ENCODE measurements at places on chromosomes 2 and 18. TPM values are rescaled to one million over a fixed set of nuclear protein-coding genes. Genes with fewer than 3 reads are reported as not detected.
A peak's percentile ranks its signal among the peaks of the same experiment; 100 is the strongest.

ZNF2 gene
- total RNA-seq: 5.1 TPM

MARS2 gene
- total RNA-seq: 5.7 TPM

RTP5 gene
- not detected for total RNA-seq

ARL5A gene
- total RNA-seq: 74.4 TPM

MOB4 gene
- 55.5 TPM for total RNA-seq

COMMD1 gene
- total RNA-seq: 36.9 TPM

PRKAG3 gene
- not detected for total RNA-seq

SGPP2 gene
- 0.34 TPM for total RNA-seq

- no peak overlapping the region for H3K4me3 ChIP-seq
- no peaks in the 10 kb centered on the region for H3K36me3 ChIP-seq
- no peak overlapping the region for H3K27ac ChIP-seq
- H3K27me3 ChIP-seq: peaks cover 37% of the 10 kb centered on the region
These were observed 15.0 kb upstream of the CYP1B1 start for GRCh38 chr2:38090928-38091327.

- no peak overlapping the region for H3K27ac ChIP-seq
- no peak overlapping the region for H3K4me3 ChIP-seq
- no peaks in the 10 kb centered on the region for H3K27me3 ChIP-seq
- DNase-seq: no peak
- H3K4me1 ChIP-seq: no peaks in the 10 kb centered on the region
These were observed 30.8 kb upstream of the PRLH start for GRCh38 chr2:237535385-237536082.

GRCh38 chr2:70111752-70112591 lies 24.7 kb downstream of the PCBP1 start:
- no peak for DNase-seq
- H3K4me3 ChIP-seq: no peak overlapping the region
- peaks cover 40% of the 10 kb centered on the region for H3K4me1 ChIP-seq
- no peak overlapping the region for H3K27ac ChIP-seq

DNA sequence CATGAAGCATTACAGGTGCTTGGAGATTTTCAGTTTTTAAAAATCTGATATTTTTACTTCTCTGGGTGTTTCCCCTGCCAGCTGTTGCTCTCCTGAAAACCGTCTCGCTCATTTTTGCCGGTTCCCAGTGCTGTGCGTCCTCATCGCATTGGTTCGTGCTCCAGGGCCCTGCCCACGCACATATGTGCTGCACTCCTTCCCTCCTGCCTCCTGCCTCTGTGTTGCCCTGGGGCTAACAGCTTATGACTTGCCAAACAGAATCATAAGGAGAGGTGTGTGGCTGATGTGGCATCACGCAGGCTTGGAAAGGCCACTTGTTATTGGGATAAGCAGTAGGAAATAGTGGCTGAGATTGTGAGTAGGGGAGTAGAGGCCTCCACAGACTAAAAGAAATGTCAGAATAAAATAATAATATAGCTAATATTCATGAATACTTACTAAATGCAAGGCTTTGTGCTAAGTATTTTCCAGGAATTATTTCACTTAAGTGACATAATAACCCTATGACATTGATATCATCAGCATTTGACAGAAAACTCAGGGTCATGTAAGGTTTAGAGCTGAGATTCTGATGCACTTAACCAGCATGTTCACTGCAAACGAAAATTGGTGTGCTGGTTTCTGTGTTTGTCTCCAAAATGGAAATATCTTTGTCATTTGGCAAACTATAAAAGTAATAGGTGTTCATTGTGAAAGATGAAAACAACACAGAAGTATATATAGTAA lies 53.5 kb downstream of the SLC4A1AP start:
- peaks cover 20% of the 10 kb centered on the region for H3K27me3 ChIP-seq
- H3K27ac ChIP-seq: no peak overlapping the region
- DNase-seq: no peak
- no peak overlapping the region for H3K4me3 ChIP-seq
- no peaks in the 10 kb centered on the region for H3K36me3 ChIP-seq

- H3K4me1 ChIP-seq: no peaks in the 10 kb centered on the region
- DNase-seq: no peak
- no peaks in the 10 kb centered on the region for H3K27me3 ChIP-seq
- no peaks in the 10 kb centered on the region for H3K36me3 ChIP-seq
- H3K4me3 ChIP-seq: no peak overlapping the region
These were observed 91.8 kb downstream of the TPO start for GRCh38 chr2:1505031-1505441.

GRCh38 chr2:121281107-121281506 lies 3.9 kb downstream of the TFCP2L1 start:
- H3K36me3 ChIP-seq: no peaks in the 10 kb centered on the region
- H3K27ac ChIP-seq: no peak overlapping the region
- no peak overlapping the region for H3K4me3 ChIP-seq
- peaks cover 50% of the 10 kb centered on the region for H3K27me3 ChIP-seq

DNA sequence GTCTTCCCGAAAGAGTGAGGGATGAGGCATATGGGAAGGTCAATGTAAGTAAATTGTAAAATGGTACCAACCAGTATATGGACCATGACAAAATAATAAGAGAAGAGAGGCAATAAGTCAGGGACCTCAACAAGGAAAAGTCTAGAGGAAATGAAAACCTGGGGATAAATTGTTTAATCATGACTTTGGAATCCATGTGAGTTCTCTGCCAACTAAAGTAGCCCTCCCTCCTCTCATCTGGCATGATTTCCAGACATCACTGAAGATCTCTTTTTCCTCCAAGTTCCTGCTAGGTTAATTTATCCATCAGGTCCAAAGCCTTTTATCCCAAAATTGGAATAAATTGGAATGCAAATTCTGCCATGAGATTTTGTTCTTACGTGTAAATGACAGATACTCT lies 417.9 kb downstream of the NRXN1 start:
- peaks cover 6% of the 10 kb centered on the region for H3K4me1 ChIP-seq
- no peak overlapping the region for H3K27ac ChIP-seq
- no peaks in the 10 kb centered on the region for H3K36me3 ChIP-seq
- no peaks in the 10 kb centered on the region for H3K27me3 ChIP-seq
- DNase-seq: no peak

DNA sequence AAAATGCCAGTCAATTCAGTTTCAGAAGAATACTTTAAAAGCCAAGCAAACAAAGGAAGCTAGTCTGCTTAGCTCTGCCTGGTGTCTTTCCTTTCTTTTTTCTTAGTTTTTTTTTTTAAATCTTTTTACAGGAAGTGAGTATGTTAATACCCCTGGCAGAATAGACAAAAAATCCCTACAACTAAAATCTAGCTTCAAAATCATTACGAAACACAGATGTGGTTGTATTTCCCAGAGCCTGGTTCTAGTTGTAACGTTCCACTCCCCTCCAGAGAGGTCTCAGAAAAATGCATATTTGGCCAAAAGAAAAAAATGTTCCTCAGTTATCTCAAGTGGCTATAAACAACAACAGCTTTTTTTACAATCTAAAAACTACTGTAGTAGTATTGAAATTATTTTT lies 202.1 kb upstream of the RND3 start:
- no peaks in the 10 kb centered on the region for H3K4me1 ChIP-seq
- no peaks in the 10 kb centered on the region for H3K36me3 ChIP-seq
- H3K27ac ChIP-seq: no peak overlapping the region
- H3K27me3 ChIP-seq: no peaks in the 10 kb centered on the region
- no peak overlapping the region for H3K4me3 ChIP-seq

DNA sequence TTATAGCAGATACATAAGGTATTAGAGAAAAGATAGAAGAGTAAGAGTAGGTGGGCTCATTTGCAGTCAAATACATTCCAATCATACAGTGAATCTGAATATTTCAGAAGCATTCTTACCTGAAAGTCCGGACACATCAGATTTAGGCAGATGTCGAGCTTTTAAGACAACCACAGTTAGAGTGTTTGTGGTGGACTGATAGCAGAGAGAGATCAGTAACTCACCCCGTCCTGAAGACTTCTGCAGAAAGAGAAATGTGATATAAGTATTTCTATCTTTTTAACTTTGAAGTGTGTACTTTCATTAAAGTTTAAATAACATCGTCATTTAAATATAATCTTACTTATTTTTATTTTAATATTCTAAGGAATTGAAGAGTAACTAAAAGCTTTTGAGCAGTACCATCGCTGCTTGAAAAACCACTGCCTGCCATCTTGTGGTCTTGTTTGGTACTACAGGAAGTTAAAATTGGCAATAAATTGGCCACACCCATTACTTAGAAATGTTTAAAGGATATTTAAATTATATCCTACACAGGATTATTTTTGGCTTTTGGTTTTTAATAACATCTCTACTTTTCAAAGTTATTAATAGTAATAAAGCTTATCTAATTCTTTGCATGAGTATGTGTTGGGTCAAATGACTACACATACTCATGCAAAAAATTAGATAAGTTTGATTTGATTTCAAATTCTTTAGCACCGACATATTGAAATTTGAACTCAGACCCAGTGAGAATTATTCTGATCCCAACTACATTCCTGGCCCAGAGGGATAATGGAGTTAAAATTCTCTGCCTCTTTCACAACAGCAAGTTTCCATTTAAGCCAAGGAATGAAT lies 5.5 kb downstream of the SYT4 start:
- DNase-seq: peak; percentile 36
- no peak overlapping the region for H3K27ac ChIP-seq
- H3K4me1 ChIP-seq: no peaks in the 10 kb centered on the region
- no peak overlapping the region for H3K4me3 ChIP-seq
- no peaks in the 10 kb centered on the region for H3K27me3 ChIP-seq

DNA sequence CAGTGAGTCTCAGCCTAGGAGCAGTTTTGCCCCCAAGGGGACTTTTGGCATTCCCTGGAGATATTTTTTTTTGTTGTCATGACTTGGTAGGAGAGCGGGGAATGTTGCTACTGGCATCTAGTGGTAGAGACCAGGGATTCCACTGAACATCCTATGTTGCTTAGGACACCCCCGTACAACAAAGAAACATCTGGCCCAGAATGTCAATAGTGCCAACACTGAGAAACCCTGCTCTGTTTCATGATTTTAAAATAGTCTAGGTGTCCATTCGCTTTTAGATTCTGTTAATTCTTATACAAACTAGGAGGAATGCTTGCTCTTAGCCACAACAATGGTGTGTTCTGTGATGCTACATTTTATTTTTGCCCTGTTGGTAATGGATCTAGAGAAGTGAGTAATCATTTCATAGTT lies 225.8 kb upstream of the SIX3 start:
- H3K36me3 ChIP-seq: no peaks in the 10 kb centered on the region
- H3K4me3 ChIP-seq: no peak overlapping the region
- peak; percentile 72 for DNase-seq
- H3K4me1 ChIP-seq: peaks cover 45% of the 10 kb centered on the region
- H3K27me3 ChIP-seq: no peaks in the 10 kb centered on the region
- H3K27ac ChIP-seq: no peak overlapping the region

DNA sequence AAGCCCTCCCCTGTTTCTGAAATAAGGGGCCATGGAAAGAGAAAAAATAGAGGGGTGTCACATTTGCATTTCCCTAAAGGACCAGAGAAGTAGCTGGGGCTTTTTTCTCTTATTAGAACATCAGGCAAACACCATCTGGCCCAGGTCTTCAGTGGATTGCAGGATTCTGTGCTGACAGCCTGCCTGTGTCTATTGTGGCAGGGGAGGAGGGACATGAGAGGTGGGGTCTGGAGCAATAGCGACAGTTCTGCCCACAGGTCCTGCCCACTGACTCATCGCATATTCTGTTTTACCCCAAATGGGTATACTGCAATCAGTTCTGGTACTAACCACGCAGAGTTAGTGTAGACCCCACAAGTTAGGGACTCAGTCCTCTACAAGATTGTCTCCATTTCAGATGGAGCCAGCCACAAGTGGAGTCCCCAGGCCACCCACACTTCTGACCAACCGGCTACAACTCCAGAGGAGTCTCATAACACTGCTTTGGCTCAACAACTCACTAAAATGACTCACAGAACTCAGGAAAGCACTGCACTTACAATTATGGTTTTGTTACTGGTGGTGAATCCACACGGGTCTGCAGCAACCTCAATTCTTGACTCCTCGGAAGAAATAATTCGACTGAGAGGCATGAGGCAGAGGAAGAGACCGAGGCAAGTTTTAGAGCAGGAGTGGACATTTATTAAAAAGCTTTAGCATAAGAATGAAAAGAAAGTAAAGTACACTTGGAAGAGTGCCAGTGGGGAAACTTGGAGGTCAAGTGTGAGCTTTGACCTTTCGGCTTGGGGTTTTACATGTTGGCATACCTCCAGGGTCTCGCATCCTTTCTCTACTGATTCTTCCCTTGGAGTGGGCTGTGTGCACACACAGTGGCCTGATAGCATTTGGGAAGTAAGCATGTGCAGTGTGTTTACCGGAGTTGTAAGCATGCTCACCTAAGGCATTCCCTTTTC lies 146.4 kb upstream of the SPATS2L start:
- H3K27me3 ChIP-seq: no peaks in the 10 kb centered on the region
- no peak overlapping the region for H3K27ac ChIP-seq
- no peak overlapping the region for H3K4me3 ChIP-seq
- DNase-seq: no peak
- no peaks in the 10 kb centered on the region for H3K36me3 ChIP-seq

DNA sequence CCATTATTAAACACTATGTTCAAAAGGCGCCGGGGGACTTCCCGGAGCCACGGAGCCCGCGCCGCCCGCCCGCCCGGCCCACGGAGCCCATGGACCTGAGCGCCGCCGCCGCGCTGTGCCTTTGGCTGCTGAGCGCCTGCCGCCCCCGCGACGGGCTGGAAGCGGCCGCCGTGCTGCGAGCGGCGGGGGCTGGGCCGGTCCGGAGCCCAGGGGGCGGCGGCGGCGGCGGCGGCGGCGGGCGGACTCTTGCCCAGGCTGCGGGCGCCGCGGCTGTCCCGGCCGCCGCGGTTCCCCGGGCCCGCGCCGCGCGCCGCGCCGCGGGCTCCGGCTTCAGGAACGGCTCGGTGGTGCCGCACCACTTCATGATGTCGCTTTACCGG lies 197 bp downstream of the GDF7 start:
- no peak overlapping the region for H3K27ac ChIP-seq
- H3K4me3 ChIP-seq: peak overlapping the region; percentile 55
- H3K4me1 ChIP-seq: peaks cover 20% of the 10 kb centered on the region
- no peaks in the 10 kb centered on the region for H3K36me3 ChIP-seq
- H3K27me3 ChIP-seq: peaks cover 100% of the 10 kb centered on the region

DNA sequence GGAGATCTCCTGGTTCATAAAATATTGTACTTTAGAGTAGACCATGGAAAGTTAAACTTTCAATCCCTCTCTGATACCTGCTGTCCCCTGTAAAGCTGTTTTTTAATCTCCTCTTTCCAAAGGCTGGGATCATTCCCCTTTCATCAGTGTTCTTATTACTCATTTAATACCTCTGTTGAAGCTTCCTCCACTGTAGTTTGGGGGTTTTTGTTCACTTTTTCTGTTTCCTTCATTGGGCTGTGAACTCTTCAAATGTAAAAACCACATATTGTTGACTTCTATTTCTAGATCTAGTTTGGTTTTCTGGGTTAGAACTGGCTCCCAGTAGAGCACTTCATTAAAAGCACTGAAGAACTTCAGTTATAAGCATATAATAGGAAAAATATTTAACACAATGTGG lies 598.1 kb downstream of the RNF144A start:
- H3K36me3 ChIP-seq: no peaks in the 10 kb centered on the region
- H3K4me3 ChIP-seq: no peak overlapping the region
- H3K27me3 ChIP-seq: no peaks in the 10 kb centered on the region
- H3K27ac ChIP-seq: no peak overlapping the region

- H3K27ac ChIP-seq: no peak overlapping the region
- peaks cover 15% of the 10 kb centered on the region for H3K27me3 ChIP-seq
- H3K36me3 ChIP-seq: no peaks in the 10 kb centered on the region
- H3K4me1 ChIP-seq: peaks cover 27% of the 10 kb centered on the region
- no peak overlapping the region for H3K4me3 ChIP-seq
- DNase-seq: no peak
These were observed 57.8 kb downstream of the PKDCC start for GRCh38 chr2:42105330-42106256.

GRCh38 chr2:179235463-179236108 lies 29.0 kb downstream of the SESTD1 start:
- H3K27me3 ChIP-seq: no peaks in the 10 kb centered on the region
- H3K27ac ChIP-seq: no peak overlapping the region
